ENCODE measurements at places on chromosomes 2 and 18.
A peak's percentile ranks its signal among the peaks of the same experiment; 100 is the strongest.

DNA sequence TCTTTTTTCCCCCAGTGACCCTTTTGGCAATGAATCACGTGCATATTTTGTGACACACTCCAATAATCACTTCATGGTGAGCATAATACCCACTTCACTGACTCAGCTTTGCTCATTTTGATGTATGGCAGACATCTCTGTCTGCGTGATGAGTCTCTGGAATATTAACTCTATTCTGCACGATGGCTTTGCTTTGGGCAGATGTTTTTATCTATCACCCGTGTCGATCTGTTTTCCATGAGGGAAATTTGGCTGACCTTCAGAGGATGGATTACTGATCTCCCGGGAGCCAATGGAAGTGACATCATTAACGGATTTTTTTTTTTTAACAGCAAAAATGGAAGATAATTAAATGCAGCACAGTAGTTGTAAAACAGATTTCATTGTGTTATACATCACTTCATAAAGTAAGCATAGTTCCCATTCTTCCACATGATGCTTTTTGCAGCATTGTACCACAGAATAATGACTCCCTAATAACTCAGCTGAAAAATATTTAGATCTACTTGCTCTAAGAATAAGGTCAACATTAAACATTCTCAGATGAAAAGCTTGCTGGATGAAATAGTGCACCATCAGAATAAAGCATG is 29.8 kb downstream of the CDC42EP3 start:
- no peak for DNase-seq

DNA sequence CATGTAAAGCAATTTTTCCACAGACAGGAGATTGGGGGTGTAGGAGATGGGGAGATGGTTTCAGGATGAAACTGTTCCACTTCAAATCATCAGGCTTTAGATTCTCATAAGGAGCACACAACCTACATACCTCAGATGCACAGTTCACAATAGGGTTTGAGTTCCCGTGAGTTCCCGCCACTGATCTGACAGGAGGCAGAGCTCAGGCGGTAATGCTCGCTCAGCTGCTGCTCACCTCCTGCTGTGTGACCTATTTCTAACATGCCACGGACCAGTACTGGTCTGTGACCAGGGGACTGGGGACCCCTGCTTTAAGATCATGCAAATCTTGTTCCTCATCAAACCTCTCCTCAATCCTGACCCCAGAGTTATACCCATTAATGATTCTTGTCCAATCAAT is 70.1 kb downstream of the RPE start:
- DNase-seq: peak; percentile 44

- no peak for DNase-seq
Measured at GRCh38 chr2:123840574-123840973, 184.5 kb upstream of the CNTNAP5 start.

DNA sequence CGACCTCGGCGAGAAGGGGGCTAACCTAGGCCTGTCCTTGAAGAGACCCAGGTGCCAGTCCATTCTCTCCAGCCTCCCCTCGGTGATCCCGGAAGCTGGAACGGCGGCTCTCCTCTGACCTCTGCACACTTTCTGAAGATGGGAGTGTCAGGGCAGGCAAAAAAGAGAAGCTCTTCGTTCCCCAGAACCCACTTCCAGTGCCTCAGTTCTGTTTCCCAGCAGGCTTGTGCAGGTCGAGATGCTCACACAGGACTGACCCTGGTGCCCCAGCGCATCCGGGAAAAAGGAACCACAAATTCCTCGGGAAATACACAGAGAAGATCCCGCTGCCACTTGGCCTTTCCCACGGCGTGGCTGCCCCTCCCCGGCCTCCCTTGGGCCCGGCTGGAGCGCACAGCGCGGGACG is 681 bp upstream of the PTPN18 start:
- no peak for DNase-seq

DNA sequence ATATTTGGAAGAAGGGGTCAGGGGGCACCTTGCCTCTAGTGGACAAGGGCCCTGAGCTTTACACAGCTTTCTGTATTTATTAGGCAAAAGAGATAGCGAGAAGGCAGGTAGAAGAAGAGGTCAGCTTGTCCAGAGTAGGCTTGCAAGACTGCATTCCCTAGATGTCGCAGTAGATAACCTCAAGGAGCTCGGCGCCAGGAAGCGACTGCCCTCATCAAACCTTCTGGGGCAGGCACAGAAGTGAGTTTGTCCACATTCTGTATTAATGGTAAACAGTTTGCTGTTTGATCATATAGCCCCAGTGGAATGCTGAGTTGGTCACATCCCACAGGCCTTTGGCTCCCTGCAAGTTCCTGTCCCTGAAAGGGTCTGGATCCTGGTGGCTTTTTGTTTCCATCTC is 7.0 kb downstream of the CHCHD5 start:
- DNase-seq: no peak

DNA sequence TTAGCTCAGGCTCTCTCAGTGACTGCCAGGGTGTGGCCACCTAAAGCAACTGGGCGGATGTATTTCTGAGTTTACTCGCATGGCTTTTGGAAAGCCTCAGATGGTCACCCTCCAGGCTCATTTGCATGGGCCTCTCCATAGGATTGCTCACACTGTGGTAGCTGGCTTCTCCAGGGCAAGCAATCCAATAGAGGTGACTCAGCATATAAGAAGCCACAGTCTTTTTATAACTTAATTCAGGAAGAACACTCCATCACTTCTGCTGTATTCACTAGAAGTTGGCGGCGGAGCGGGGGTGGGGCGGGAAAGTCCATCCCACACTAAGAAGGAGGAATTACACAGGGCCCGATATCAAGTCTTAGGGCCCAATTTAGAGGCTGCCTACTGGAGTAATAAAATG is 3.6 kb upstream of the DOK6 start:
- DNase-seq: no peak

GRCh38 chr2:217941339-217941738 is 61.5 kb downstream of the TNS1 start:
- no peak for DNase-seq

DNA sequence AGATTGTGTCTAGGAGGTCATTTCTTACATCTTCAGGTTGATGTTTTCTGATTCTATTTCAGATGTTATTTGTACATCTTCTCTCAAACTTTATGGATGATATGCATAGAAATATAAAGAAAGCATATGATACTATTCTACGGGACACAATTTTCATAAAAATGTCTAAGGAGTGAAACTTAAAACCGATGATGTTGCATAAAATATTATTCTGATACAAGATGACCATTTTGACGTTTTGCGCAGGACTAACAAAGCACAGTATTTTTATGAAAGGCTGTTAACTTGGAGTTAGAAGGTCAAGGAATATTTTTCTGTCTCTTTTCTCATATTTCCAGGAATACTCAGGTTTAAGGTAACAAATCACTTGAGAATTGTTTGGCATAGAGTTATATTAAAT is 8.7 kb downstream of the NETO1 start:
- DNase-seq: no peak

- no peak for DNase-seq
Measured at GRCh38 chr2:60070196-60070595, 483.3 kb downstream of the BCL11A start.

DNA sequence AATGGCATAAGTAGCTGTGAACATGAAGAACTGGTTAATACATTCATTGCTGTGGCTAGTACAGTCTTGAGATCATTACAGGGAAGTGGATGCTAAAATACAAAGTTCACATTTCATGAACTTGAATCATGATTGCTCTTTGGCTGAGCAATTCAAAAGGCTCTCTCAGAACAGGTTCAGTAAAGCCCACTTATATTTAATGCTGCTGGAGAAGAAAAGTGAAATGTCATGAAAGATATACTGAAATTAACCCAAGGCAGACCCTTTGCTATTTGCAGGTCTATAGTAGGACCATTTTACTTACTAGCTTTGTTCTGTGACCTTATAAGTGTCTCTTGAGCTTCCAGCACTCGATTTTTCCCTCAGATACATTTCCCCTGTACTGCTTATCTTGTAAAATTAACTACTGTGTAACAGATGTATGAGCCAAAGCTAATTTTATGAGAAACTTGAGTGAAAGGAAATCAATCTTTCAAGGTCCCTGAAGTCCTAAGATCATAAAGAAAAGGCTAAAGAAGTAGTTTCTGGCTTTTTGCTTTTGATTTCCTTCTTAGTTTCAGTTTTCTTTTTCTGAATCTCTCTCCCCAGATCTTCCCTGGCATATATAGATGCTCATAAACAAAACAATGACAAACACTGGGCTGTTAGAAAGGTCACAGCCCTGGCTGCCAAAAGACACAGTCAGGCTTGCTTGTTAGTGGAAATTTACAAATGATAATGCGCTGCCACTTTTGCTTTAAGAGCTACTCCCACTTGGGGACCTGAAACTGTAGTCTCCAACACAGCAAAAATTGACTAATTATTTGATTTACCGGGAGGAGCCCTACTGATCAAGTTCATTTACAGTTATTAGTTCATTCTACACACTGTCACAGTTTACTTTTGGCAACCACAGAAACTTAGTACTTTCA is 132.7 kb upstream of the XPO1 start:
- DNase-seq: peak; percentile 68

DNA sequence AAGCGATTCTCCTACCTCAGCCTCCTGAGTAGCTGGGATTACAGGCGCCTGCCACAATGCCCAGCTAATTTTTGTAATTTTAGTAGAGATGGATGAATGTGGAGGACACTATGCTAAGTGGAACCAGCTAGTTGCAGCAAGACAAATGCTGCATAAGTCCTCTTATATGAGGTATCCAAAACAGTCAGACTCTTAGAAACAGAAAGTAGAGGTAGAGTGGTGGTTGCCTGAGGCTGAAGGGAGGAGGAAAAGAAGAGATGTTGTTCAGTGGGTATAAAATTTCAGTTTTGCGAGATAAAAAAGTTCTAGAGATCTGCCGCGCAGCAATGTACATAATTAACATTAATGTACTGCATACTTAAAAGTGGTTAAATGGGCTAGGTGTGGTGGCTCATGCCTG is 145.3 kb upstream of the SPRED2 start:
- no peak for DNase-seq

DNA sequence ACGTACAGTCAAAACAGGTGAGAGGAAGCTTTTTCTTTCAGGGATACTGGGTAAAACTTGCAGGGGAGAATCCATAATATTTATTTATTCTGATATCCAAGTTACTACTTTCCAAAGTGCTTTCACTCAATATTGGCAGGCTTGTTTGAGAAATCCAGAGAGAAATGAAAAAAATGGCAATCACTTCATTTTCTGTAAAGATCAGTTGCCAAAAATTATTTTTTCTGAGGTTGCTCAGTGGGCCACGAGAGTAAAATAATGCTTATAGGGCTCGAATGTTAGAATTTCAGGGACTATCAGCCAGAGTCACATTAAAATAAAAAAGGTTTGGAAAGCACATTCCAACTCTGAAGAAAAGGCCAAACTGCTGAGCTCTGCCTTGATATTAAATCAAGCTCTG is 324.6 kb upstream of the RND3 start:
- no peak for DNase-seq

DNA sequence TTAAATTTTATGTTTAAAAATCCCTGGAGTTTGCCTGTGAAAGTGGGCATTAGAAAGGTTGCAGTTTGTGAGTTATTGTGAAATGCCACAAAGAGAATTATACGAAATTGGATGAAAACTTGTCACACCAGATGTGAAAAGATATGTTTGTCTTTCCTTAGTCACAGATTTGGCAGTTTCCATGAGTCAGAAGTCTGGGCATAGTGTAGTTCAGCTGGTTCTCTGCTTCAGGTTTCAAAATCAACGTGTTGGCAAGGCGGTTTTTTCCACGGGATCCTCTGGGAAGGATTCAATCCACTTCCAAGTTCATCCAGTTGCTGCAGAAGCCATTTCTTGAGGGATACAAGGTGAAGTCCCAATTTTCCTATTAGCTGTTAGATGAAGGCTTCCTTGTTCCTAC is 658.0 kb upstream of the CDH2 start:
- DNase-seq: peak; percentile 42

GRCh38 chr2:18849841-18850578 is 260.6 kb upstream of the NT5C1B start:
- no peak for DNase-seq

DNA sequence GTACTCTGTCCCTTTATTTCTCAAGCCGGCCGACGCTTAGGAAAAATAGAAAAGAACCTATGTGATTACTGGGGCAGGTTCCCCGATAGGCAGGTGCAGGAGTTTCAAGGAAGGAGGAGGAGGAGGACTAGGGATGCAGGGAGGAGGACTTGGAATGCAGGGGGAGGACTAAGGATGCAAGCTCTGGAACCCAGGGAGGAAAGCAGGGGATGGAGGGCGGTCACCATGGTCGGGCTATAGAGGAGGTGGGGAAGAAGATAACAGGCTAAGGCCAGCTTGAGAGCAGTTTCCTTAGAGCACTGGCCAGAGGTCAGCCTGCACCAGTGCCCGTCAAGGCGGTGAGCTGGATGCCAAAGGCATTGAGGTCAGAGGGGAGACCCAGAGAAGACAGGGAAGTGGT is 18.7 kb upstream of the B3GNT7 start:
- DNase-seq: no peak

All from choroid plexus epithelial cell (primary cell).